ENCODE measurements at places on chromosomes 3 and 15.

DNA sequence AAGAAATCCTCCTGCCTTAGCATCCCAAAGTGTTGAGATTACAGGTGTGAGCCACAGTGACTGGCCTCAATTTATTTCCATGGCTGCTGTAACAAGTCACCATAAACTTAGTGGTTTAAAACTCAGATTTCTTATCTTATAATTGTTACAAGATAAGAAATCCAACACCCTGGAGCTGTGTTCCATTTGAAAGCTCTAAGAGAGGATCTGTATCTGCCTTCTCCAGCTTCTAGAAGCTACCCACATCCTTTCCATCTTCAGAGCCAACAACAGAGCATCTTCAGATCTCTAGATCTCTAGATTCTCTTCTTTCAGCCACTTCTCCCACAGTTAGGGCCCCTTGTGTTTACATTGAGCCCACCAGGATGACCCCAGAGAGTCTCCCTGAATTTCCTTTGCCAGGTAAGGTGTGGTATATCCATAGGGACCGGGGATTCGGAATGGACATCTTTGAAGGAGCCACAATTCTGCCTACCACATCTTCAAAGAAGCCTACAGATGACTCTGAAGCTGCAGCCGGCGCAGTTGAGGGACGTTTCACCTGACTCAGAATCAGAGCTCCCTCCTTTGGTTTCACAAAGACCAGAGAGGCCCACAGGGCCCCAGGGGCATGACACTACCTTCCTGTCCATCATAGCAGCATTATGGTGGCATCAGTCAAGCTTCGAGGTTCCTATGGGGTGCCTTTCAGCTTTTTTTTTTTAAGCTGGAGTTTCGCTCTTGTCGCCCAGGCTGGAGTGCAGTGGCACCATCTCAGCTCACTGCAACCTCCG is 87.0 kb upstream of the IGF1R start:
- DNase-seq: no peak

- DNase-seq: peak; percentile 62
These were observed 24.8 kb downstream of the TMOD2 start for GRCh38 chr15:51775967-51776816.

- no peak for DNase-seq
These were observed 308.2 kb upstream of the WNT5A start for GRCh38 chr3:55795296-55795695.

DNA sequence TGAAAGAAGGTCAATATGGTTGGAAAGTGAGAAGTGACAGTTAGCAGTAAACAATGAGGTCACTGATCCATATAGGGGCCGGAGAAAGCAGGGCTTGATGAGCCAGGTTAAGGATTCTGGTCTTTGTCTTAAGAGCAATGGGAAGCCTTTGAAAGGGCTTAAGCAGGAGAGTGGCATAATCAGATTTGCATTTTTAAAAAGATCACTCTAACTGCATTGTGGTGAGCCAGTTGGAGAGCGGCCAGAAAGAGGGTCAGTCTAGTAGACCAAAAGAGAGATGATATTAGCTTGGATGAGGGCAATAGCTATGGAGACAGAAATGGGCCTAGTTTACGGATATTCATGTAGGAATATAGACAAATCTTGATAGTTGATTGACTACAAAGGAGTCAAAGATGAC is 46.6 kb downstream of the CPNE4 start:
- no peak for DNase-seq

- no peak for DNase-seq
These were observed 16.6 kb downstream of the TRANK1 start for GRCh38 chr3:36928220-36928619.

GRCh38 chr3:106302451-106303221 is 433.8 kb upstream of the CBLB start:
- DNase-seq: peak; percentile 39

DNA sequence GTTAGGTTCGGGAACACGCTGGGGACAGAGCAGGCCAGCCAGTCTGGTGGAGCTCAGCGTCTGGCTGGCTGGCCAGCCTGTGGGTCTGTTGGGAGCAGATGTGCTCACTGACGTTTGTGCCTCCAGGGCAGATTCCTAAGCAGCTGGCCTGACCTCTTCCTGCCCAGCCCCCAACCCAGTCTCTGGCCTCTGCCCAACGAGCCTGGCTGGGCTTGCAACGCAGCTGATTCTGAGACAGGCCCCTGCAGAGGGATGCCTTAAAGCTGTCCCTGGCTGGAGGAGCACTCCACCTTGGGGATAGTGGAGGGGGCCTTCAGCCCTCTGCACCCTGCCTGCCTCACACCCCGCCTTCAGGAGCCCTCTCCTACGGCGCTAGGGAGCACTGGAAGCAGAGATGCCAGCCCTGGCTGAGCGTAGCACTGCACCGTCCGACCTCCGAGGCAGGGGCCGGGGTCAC is 46.0 kb downstream of the KLF13 start:
- no peak for DNase-seq

GRCh38 chr3:141105828-141106628 is 54.9 kb downstream of the SPSB4 start:
- DNase-seq: peak; percentile 70

DNA sequence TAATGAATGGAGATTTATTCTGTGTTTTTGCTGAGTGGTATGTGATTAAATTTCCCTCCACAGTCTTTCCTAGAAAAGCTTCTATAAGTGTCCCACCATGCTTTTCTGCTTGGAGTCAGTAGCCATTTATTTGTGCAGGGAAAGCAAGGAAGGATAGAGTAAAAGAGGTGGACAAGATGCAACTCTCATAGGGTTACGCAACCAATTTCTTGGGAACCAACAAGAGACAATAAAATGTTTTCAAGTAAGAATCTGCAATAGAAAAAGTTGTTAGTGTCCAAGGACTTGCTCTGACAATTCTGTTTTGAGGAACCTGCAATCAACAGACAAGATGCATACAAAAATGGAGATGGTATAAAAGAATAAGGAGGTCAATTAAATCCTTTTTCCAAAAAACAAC is 153.8 kb upstream of the MITF start:
- DNase-seq: no peak

DNA sequence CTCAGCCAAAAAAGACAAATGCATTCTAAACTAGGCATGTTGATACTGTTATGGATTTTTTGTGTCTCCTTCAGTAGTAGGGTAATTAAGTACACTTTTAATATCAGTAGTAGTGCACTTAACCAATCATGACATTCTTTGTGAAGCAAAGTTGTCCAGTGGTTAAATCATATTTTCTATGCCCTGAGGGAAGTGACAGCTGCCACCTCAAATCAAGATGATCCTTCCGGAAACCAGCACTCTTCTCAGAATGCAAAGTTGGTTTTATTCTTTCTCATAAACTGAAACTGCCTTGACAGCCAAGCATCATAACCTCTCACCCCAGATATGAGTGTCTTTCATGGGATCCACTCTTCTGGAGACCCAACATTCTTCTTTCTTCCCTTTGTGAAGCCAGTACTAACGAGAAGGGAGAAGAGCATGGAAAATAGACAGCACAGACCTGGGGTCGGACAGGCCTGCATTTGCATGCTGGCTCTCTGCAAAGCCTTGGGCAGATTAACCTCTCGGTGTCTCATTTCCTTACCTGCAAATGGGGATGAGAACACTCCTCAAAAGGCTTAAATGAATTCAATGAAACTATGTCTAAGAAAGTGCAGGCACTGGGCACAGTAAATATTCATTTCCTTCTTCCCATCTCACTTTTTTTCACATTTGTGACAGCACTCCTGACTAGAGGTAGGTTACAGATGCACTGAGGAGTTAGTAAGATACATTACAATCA is 13.2 kb downstream of the AAGAB start:
- peak; percentile 56 for DNase-seq

GRCh38 chr3:94004301-94004910 is 24.0 kb downstream of the STX19 start:
- peak; percentile 66 for DNase-seq

DNA sequence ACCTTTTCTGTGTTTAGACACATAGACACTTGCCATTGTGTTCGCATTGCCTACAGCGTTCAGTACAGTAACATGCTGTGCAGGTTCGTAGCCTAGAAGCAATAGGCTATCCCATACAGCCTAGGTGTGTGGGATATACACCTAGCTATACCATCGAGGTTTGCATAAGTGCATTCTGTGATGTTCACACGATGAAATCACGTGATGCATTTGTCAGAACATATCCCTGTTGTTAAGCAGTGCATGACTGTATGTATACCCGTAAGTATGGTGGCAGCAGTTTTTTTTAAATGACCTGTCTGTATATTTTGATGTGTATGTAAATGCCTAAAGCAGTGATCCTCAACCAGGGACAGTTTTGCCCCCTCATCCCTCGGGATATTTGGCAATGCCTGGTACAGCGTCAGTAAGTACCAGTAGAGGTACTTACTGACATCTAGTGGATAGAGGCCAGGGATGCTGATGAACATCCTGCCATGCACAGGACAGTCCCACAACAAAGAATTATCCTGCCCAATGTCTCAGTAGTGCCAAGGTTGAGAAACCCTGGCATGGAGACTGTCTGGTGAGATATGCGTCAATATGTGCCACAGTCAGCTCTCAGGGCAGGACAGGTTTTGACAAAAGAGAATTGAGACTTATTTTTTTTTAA is 129.1 kb downstream of the HCN4 start:
- DNase-seq: no peak

DNA sequence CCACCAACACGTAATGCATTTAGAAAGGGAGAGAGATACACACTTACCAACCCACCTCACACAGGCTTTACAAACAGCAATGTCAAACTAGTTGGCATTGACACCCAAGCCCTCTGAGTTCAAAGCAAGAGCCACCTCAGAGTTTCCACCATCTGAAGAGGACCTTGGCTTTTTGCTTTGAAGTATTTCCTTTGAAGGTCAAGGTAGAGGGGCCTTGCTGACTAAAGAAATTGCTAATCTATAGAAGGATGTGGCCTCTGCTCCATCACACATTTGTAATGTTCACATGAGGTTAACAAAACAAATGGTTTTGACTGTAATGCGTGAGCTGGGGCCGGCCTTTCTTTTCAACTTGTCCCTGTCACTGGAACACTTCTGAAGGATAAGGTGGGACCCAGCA is 117.7 kb downstream of the POLR2M start:
- no peak for DNase-seq

- DNase-seq: no peak
These were observed 10.8 kb downstream of the GLYCTK start for GRCh38 chr3:52298149-52299098.

DNA sequence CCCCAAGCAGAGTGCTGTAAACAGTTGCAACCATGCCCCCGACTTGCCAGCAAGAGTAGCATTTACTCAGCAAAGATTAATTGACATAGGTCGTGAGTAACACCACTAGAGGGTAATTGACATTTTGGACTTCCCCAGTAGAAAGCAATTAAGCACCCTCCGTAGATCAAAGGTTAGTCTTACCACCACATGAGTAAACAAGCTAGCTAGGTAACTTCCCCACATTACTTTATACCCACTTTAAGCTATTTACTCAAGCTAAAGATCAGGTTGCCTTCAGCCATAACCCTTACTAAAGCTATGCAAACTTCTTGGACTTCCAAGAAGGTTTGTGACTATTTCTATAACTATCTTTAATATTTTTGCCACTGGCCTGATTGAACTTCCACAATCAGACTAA is 1072.7 kb downstream of the OTOL1 start:
- DNase-seq: no peak

GRCh38 chr3:102449341-102449740 is 14.5 kb downstream of the ZPLD1 start:
- no peak for DNase-seq

- no peak for DNase-seq
These were observed 260.4 kb upstream of the GPR149 start for GRCh38 chr3:154690413-154690812.

DNA sequence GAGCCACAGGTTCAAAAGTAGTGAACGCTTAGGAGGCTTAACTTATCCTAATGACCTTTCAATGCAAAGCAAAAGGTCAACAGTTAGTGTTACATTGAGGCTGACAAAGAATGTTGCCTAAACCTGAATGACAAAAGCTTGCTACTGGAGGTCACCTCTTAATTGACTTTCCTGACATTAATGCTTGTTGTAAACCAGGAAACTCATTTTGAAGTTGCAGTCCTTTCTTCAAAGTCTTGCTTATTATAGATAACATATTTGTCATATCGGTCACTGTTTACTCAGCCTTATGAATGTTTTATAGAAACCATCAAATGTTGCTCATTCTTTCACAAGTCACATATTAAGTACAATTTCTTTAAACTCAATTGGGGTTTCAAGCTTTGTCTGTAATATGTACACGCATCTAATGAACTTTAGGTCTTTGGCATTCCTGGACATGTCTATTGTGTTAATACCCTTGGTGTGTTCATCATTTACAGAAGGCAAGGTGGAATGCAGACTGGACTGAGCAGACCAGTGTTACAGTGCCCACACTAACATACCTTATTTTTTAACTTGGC is 488.2 kb upstream of the NECTIN3 start:
- no peak for DNase-seq

DNA sequence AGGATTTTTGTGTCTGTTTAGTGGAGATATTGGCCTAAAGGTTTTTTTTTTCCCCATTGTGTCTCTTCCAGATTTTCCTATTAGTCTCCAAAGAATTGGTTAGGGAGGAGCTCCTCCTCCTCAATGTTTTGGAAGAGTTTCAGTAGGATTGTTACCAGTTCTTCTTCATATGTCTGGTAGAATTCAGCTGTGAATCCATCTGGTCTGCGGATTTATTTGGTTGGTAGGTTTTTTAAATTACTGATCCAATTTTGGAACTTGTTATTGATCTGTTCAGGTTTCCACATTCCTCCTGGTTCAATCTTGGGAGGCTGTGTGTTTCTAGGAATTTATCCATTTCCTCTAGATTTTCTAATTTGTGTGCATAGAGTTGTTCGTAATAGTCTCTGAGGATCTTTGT is 222.2 kb downstream of the CLSTN2 start:
- no peak for DNase-seq

DNA sequence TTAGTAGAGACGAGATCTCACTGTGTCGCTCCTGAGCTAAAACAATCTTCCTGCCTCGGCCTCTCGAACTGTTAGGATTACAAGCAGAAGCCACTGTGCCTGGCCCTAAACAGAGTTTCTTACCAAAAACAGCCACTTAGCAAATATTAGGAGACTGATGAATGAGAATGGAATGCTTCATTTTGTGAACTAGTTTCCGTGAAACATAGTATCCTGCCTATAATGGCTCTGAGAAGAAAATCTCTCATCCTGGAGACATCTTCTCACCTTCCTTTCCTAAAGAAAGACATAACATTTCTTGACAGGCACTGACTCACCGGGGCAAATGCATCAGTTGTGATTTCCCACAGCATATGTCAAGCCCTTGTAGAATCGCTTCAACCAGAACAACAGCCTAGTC is 44.9 kb downstream of the GJD2 start:
- DNase-seq: no peak

DNA sequence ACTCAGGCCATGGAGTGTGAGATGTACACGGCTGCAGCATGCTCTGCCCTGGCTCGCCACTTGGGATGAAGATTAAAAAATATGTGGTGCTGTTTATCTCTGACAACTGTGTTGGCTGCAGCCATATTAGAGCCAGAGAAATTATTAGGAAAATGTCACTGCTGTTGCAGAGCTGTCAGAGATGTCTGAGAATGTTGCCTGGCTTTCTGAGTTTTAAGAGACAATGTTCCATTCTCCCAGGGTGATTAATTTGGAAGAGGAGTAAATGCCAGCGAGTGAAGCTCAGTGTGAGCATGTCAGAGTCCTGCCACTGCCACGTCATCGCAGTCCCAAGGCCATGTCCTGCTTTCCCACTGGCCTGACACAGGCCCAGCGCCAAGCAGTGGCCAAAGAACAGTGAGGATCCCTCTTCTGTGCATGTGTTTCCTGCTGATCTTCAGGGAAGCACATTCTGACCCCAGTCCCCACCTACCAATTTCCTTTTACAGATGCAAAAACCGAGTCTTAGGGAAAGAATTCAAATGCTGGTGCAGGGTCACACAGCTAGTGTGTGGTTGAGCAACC is 370.9 kb downstream of the GABRG3 start:
- no peak for DNase-seq
